ENCODE measurements at places on chromosomes 12 and 14.

DNA sequence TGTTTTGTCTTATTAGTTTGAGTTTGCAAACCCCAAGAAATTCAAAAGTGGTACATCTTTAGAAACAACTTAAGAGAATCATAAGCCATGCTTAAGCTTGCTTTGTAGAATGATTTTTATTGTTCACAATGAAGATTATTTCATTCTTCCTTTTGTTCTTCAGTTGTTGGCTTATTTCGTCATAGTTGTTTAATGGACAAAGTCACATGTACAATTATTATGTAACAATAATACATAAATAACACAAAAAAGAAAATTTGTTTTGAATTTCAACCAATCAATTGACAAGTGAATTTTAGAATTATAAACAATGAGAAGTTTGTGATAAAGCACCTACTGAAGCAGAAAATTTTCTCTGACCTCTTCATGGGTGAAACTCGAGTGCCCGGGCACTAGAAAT is 111.8 kb upstream of the IGF1 start:
- DNase-seq, result no peak

DNA sequence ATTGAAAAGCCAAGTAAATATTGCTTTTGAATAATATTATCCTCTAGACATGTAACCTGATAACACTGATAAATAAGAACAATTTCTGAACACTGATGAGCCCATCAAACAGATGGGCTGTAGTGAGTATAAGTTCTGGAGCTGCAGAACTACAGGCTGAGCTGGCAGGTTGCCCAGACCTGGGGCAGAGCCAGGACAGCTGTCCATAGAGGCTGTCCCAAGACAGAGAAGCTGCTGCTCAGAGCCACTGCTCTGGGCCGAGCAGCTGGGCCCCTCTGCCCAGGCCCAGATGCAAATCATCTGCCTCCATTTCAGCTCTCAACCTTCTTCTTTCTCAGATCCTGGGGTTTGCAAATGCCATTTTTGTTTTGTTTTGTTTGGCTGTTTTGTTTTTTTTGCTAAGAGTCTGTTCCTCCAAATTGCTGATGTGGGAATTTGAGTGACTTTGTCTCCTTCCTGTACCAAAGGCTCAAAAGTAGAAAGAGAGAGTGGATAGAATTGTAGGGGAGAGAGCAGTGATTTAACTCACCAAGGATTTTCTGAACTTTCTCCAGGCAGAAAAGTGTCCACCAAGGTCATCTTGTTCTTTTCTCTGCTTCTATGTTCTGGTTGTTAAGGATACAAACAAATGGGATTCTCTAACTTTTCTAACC is 4.0 kb upstream of the TESPA1 start:
- no peak for DNase-seq

- no peak for DNase-seq
These were observed 353.1 kb downstream of the LRIG3 start for GRCh38 chr12:58567189-58567588.

- DNase-seq, result no peak
These were observed 18.1 kb upstream of the DUSP6 start for GRCh38 chr12:89370421-89370831.

Measured in stimulated activated CD8-positive, alpha-beta memory T cell treated with anti-CD3 and anti-CD28 coated beads, Interleukin-15, amount 100 ng/mL, for 48 hours (primary cell).